Foreskin keratinocyte (primary cell): ENCODE measurements at places on chromosomes 16 and 17.

DNA sequence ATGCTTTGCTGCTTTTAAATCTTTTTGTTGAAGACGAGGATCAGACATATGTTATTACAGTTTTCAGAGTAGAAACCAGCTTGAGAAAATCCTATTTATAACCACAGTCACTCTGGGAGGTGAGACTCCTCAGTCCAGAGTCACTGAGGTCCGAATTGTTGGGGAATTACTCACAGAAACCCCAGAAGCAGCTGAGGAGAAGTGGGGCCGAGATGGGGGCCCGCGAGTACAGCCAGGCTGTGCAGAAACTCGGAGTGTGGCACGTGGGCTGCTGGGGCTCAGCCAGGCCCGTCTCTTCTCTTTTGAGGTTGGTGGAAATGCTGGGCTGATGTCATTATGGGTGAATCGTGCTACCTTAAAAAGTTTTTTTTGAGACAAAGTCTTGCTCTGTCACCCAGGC, 14.4 kb upstream of the GNG13 start:
- no peak for DNase-seq

DNA sequence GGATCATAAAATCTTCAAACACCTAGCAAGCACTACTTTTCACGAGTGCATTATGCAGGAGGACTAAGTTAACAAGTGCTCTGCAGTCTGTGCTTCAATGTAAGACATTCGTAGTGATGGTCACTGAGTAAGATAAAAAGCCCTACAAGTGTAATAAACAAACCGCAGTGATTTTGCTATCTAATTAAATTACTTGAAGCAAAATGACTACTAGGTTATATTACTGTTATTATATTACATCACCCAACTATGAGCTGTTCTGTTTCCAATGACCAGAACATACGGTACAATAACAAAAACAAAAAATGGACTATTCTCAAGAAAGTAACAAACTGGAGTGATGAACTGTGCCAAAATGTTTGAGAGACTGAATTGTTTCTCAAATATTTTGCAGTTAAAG, 11.2 kb downstream of the KLHL10 start:
- DNase-seq: no peak

GRCh38 chr17:17613708-17614114, 22.2 kb upstream of the PEMT start:
- peak; percentile 31 for DNase-seq

DNA sequence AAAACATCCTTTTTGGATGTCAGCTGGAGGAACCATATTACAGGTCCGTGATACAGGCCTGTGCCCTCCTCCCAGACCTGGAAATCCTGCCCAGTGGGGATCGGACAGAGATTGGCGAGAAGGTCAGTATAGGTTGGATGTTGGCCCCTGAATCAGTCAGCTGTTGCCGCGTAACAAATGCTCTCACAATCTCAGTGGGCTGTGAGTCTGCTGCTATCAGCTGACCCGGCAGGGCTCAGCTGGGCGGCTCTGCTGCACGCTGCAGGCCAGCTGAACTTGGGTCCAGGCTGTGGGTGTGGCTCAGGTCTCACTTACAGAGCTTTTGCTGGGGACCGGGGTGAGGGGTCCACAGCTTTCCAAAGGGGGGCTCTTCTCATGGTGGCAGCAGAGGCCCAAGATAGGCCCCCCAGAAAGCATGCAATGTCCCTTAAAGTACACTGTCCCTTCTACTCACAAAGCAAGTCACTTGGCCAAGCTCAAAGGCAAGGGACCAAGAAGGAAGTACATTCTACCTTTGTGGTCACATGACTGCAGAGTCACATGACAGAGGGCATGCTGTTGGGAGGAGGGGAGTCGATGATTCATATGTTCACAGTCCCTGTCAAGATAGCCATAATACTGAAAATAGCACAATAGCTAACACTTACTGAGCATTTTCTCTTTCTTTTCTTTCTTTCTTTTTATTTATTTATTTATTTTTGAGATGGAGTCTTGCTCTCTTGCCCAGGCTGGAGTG, 134.2 kb downstream of the ABCC1 start:
- peak; percentile 3 for DNase-seq

DNA sequence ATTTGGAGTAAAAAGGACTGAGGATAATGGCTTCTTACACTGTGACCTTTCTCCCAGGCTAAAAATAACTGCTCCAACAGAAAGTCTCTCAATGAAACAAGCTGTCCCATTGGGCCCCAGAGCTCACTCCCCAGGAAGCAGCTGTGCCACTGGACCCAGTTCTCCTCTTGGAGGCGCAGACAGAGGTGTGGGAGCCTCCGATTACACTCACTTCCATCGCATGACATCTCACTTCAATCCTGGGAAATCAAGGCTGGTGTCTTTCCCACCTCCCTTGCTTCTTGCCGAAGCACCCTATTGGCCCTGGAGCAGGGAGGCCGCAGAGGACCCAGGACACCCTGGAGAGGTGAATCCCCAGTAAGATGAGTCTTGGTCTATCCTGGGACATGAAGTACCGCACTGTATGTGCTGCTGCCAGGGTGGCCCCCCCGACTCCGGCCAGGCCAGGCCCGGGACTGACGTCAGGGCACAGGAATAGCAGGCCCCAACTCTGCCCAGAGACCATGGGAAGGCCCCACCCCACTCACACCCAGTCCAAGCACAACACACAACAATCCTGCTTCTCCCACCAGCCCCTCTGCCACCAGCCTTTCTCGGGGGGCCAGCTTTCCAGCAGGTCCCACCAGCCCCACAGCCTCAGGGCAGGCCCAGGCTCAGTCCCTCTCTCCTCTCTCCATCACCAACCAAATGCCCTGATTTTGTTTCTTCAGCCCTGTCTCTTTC, 29.5 kb downstream of the SRL start:
- no peak for DNase-seq

GRCh38 chr16:83137326-83137781, 510.6 kb downstream of the CDH13 start:
- no peak for DNase-seq

- DNase-seq: no peak
These were observed 12.3 kb downstream of the RFFL start for GRCh38 chr17:35051183-35051578.

DNA sequence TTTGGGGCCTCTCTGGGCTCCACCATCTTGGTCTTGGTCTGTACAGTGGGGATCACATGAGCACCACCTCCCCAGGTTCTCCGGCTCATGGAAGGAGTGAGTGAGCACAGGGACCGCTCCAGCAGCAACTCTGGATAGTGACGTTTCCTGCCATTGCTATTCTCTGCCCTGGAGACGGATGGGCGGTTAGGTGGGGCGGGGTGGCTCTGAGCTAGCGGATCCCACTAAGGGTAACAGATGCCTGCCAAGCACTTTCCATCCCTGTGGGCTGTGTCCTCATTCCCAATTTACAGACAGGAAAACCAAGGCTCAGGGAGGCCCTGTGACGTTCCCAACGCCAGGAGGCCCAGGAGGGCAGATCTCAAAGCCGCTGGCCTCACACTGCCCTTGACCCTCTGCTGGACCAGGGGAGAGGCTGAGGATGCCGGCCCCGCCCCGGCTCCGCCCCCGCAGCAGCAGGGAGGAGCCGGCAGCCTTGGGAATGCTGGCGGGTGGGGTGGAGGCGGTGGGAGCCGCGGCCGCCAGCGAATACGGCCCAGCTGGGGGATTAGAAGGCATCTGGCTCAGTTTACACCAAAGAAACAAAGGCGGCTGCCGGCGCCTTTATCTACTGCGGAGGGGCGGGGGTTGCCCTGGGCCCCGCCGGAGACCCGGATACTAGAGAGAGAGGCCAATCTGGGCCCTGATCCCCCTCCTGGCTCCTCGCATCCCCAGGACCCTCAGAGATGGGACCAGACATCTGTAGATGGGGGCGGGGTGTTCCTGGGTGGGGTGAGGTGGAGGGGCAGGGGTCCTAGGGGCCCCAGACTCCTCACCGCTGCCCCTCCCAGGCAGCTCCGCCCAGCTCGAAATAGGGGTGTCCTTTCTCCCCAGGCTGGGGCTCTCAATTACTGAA, 122.3 kb upstream of the CIBAR2 start:
- no peak for DNase-seq

DNA sequence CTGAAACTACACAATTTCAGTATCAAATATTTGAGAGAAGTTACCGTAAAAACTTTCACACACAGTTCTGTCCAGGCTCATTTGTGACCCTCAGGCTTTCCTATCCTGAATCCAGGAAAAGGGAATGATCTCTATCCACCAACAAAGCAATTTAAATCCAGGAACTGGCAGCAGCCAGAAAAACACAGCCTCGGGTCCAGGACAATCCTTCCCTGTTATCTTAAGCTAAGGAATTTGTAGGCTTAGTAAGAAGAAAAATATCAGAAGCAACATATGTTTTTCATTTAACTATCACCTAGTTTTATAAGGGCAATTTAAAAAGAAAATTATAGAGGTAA, 47.1 kb downstream of the TEX2 start:
- DNase-seq: no peak

DNA sequence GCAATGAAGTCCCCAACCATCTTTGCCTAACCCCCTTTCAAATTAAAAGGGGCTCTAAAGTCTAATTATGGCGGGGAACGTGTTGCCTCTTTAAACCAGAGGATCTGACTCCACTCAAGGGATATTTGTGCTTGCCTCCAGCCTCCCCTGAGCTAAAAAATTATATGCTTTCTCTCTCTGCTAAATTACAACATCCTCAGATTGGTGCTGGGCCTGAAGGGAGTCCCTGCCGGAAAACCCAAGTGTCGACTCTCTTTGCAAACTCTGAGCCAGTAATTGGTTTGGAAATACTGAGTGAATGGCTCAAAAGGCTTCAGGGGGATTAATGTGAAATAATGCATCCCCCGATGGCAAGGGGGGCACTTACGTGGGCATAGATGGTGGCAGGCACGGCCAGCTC, 208.5 kb upstream of the TNRC6C start:
- no peak for DNase-seq
